Mesenteric fat pad (tissue), 1 donor: ENCODE measurements at places on chromosomes 1 and 21.
A peak's percentile ranks its signal among the peaks of the same experiment; 100 is the strongest.

DNA sequence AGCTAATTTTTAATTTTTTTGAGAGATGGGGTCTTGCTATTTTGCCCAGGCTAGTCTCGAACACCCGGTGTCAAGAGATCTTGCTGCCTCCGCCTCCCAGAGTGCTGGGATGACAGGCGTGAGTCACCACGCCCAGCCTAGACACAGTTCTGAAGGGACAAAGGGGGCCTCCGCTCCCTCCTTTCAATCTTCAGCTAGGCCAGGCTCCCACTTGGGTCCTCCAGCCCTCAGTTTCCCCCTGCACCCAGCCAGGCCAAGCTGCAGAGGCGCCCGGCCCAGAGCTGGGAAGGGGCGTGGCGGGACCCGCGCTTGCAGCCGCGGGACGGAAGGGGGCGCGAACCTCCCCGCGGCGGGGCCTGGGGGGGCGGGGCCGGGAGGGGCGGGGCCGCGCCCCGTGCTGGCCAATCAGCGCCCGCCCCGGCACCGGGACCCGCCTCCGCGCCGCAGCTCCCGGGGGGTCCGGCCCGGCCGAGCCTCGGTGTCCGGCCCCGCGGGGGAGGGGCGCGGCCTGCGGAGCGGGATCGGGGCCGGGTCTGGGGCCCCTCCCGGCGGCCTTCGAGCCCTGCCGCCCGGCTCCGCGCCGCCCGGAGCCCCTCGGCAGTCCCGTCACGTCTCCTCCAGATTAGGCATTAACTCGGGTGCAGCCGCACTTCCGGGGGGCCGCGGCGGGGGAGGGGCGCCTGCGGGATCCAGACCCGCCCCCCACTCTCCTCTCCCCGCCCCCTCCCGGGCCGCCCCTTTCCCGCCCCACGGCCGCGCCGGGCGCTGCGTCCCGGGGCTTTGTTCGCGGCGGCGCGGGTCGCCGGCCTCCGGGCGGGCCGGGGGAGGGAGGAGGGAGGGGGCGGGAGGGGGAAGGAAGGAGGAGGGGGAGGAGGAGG lies 559 bp upstream of the AGRN start:
- peak; percentile 95 for DNase-seq

DNA sequence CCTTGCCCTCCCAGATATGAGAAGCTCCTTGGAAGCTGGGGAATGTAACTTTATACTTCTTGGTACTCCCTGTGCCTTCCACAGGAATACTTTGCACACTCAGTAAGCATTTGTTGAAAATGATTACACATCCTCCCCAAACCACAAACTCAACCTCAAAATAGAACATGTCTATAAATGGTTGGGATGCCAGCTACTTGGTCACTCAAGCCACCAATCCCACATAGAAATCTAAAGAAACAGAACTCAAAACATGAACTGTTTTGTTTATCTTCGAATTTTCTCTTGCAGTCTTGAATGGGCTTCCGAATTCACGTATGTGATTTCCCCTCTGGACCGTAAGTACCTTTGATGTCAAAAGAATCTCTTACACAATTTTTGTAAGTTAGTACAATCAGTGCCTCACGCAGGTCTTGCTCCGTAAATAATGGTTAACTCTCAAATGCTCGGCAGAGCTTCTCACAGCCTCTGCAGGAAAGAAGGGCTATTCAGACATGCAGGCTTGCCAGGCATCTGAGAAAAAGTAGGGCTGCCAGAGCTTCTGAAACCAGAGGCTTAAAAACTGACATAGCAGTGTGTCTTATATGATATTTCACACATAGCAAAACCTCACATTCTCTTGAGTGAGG lies 26.9 kb downstream of the SORT1 start:
- no peak for DNase-seq

DNA sequence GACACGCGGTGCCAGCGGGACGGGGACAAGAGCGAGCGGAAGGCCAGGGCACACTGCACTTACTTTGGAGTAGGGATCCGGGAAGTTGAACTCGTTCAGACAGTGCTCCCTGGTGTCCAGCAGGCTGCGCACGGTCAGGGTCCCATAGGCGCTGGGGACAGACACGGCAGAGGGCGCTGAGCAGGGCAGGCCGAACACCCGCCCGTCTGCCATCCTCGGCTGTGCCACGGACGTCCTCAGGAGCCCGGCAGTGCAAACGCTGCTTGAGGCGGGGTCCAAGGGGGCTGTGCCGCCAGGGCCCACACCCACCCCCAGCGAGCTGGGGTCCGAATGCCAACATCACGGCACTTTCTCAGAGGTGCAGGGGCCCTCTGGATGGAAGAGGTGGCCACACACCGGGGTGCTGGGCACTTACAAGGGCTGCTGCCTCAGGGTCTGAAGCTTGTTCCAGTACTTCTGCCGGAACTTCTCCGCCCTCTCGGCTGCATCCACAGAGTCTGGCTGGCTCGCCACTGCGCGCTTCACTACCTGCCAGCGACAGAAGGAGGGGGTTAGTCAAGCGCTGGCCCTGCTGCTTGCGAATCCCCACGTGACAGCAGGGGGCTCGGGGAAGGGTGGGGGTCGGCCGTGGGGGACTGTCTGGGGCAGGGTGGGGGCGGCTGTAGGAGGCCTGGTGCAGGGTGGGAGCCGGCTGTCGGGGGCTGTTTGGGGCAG lies 12.3 kb downstream of the PANK4 start:
- DNase-seq: no peak

GRCh38 chr21:41098076-41098475 lies 69.9 kb upstream of the BACE2 start:
- DNase-seq: no peak

- no peak for DNase-seq
These were observed 26.2 kb downstream of the SLC66A1 start for GRCh38 chr1:19338323-19338762.
